Peyer's patch (tissue), 4 donors: ENCODE measurements at places on chromosomes 7 and 10. TPM values are rescaled to one million over a fixed set of nuclear protein-coding genes. Genes with fewer than 3 reads are reported as not detected.
A peak's percentile ranks its signal among the peaks of the same experiment; 100 is the strongest.

- H3K27ac ChIP-seq = no peak overlapping the region
- H3K4me1 ChIP-seq = no peaks in the 10 kb centered on the region
- H3K27me3 ChIP-seq = no peaks in the 10 kb centered on the region
- DNase-seq = no peak
Measured at GRCh38 chr7:104045183-104045582, 55.7 kb upstream of the RELN start.

DNA sequence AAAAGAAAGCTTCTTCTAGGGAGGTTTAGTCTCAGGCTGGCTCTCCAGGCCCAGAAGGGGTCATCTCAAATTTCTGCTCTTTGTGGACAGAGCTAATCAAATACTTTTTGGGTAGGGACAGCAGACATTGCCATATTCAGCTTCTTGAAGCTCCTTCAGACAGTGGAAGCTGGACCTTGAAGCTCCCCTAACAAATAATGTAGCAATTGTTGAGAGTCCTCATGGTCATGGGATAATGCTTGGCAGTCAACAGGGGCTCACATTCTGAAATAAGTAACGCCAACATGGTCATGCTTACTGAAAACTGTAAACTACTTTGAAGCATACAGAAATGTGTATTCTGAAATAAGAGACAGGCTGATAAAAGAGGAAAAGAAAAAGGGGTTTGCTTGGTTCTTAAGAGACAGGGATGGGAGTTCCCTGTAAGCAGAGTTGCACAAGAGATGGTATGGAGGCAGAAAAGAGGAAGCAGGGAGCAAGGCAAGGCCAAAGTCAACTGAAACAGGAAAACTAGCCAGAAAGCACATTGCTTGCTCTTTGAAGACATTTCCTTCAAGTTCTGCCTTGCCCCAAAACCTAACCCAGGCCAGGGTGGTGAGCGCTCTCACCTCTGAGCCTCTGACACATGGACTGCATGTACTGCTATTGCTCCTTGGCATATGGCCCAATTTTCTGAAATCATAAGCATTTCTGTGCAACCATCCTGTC is 53.1 kb upstream of the KMT2E start:
- no peaks in the 10 kb centered on the region for H3K36me3 ChIP-seq
- peak overlapping the region; percentile 28 for H3K27ac ChIP-seq
- no peak overlapping the region for H3K4me3 ChIP-seq
- H3K4me1 ChIP-seq = peaks cover 49% of the 10 kb centered on the region
- H3K27me3 ChIP-seq = no peaks in the 10 kb centered on the region

DNA sequence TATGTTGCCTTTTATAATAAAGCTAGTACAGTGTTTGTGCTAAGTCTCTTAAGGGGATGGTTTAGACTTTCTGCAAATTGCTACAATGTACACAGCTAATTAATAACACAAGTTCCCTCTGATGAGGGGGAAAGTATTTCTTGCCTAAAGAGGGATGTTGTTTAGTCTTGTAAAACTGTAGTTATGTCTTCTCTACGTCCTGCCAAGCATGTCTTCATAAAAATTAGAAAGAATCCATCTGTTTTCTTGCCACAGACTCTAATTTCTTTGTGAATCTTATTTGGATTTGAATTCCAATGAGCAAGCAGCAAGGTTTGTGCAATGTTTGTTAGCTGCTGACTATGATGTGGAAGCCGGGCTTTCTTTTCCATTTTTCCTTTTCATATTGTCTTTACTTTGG is 28.2 kb downstream of the ADARB2 start:
- no peak for DNase-seq
- no peak overlapping the region for H3K4me3 ChIP-seq
- no peak overlapping the region for H3K27ac ChIP-seq
- no peaks in the 10 kb centered on the region for H3K36me3 ChIP-seq
- H3K4me1 ChIP-seq = no peaks in the 10 kb centered on the region
- no peaks in the 10 kb centered on the region for H3K27me3 ChIP-seq

- H3K4me1 ChIP-seq = no peaks in the 10 kb centered on the region
- H3K36me3 ChIP-seq = no peaks in the 10 kb centered on the region
- no peak for DNase-seq
- no peaks in the 10 kb centered on the region for H3K27me3 ChIP-seq
- no peak overlapping the region for H3K4me3 ChIP-seq
Measured at GRCh38 chr7:70920876-70921275, 211.1 kb upstream of the GALNT17 start.

DNA sequence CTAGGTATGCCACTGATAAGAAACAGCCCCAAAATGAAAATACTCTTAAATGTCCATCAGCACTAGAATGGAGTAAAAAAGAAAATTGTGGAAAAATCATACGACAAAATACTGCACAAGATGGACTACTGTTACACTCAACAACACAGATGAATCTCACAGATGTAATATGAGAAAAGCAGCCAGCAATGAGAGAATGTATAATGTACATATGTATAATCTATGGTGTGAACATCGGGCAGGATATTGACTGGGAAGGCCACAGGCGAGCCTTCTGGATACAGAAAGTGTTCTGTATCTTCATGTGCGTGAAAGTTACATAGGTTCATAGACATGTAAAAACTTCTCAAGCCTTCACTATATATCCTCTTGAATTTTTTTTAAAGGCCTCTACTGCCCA is 212.6 kb downstream of the PARD3 start:
- H3K4me3 ChIP-seq = no peak overlapping the region
- no peak for DNase-seq
- H3K36me3 ChIP-seq = no peaks in the 10 kb centered on the region

- no peak overlapping the region for H3K4me3 ChIP-seq
- no peaks in the 10 kb centered on the region for H3K27me3 ChIP-seq
- DNase-seq = peak; percentile 27
- H3K36me3 ChIP-seq = no peaks in the 10 kb centered on the region
- no peak overlapping the region for H3K27ac ChIP-seq
Measured at GRCh38 chr7:157520249-157520648, 183.4 kb downstream of the DNAJB6 start.

- H3K27me3 ChIP-seq = no peaks in the 10 kb centered on the region
- no peaks in the 10 kb centered on the region for H3K4me1 ChIP-seq
- H3K4me3 ChIP-seq = no peak overlapping the region
- no peak overlapping the region for H3K27ac ChIP-seq
- H3K36me3 ChIP-seq = no peaks in the 10 kb centered on the region
- DNase-seq = no peak
Measured at GRCh38 chr10:15901889-15902288, 41.6 kb upstream of the MINDY3 start.

DNA sequence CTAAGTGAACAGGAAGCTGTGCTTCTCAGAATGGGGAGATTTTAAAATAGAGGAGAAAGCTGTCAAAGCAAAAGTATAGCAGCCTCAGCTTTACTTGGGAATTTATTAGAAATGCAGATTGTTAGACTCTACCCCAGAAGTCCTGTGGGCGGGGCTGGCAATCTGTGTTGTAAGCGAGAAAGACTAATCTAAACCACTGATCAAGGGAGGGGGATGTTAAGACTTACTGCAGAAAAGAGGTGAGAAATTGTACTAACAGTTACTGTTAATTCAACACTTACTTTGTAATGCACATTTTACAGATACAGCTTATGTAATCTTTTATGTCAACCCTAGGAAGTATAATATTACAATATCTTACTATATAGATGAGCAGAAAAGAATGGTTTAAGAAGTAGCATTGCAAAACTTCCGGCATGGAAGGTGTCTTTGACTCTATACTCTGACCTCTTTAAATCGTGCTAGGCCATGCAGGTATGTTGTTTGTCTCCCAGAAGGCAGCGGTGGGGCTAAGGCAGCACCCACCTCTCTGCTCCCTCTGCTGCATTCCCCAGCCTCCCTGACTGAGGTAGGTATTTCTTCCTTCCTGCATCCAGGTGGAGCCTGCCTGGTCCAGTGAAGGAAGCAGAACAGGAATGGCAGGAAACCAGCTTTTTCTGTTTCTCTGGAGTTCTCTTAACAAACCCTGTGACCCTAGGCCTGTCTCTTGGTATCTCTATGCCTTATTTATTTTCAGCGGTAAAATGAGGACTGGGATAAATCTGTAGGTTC is 462.2 kb downstream of the AUTS2 start:
- no peak overlapping the region for H3K27ac ChIP-seq
- no peaks in the 10 kb centered on the region for H3K4me1 ChIP-seq
- no peak for DNase-seq
- no peaks in the 10 kb centered on the region for H3K27me3 ChIP-seq
- H3K4me3 ChIP-seq = no peak overlapping the region
- H3K36me3 ChIP-seq = no peaks in the 10 kb centered on the region

GRCh38 chr10:107614939-107615685 is 450.6 kb upstream of the SORCS1 start:
- H3K4me3 ChIP-seq = no peak overlapping the region
- no peaks in the 10 kb centered on the region for H3K27me3 ChIP-seq
- no peak for DNase-seq

DNA sequence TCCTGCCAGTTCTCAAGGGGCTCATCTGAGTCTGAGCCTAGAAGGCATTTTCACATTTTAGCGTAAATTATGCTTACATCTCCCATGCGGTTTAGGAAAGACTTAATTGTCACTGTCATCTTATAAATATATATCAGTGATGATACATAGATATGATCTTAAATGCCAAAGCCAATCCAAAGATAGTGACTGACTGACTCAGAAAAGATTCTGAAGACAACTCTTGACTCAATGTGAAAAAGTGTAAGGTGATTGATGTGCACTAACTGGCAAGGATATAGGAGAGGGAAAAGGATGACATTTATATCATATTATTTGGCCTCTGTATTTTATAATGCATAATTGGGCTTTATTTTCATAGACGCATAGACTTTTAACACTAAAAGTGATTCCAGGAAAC is 84.9 kb upstream of the LRRN3 start:
- no peaks in the 10 kb centered on the region for H3K4me1 ChIP-seq
- H3K27me3 ChIP-seq = no peaks in the 10 kb centered on the region
- no peak overlapping the region for H3K4me3 ChIP-seq
- DNase-seq = no peak
- H3K27ac ChIP-seq = no peak overlapping the region

CTNNA3 gene
- total RNA-seq = 3.3 TPM

CTAGE8 gene
- not detected for total RNA-seq

NEUROD6 gene
- total RNA-seq = not detected

EPO gene
- total RNA-seq = not detected

HTR7 gene
- total RNA-seq = 0.76 TPM
